BJ (cell line): ENCODE measurements at places on chromosomes 3 and 15.

DNA sequence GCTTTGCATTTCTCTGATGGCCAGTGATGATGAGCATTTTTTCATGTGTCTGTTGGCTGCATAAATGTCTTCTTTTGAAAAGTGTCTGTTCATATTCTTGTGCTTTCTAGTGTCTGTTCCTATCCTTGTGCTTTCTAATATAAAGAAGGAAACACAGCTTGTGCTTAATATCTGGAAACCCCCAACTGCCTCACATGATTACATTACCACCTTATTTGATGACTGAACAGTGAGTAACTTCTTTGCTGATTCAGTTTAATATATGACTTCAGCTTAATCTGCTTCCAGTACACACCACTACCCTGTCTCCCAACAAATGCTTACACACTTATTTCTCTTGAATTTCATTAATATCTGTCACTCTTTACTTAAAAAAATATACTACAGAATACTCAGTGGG lies 835.1 kb downstream of the EDEM1 start:
- no peak for DNase-seq

DNA sequence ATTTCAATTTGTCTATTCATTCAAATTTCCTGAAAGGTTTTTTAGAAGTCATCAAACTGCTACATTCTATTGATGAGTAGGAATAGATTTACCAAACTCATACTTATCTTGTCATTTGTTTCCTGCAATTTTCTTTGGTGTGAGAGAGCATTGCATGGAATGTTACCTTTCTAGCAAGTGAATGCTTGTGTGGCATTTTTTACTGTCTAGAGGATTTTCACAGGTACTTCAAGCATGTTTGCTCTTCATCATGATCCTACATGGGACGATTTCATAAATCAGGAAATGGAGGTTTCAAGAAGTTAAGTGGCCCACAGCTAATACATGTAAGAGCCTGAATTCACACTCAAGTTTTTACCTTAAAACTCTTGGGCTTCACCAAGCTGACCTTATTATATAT lies 26.1 kb downstream of the TGFBR2 start:
- DNase-seq, result no peak

GRCh38 chr15:62426387-62426956 lies 261.4 kb upstream of the C2CD4B start:
- no peak for DNase-seq

DNA sequence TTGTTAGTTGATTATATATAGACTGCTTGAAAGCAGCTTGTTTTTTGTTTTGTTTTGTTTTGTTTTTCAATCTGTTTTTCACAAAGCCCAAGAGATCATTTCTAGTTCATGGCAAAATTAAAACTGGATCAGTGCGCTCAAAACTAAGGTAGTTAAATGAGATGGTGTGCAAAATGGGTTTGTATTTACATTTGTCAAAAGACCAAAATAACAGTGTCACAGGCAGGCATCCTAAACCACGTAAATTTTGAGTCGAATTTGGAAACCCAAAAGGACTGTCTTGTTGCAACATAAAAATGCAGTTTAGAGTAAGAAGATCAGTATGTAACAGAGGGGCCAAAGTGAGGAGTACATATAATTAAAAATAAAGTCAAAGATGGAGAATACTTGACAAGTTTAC lies 2.4 kb downstream of the DMXL2 start:
- DNase-seq, result no peak

DNA sequence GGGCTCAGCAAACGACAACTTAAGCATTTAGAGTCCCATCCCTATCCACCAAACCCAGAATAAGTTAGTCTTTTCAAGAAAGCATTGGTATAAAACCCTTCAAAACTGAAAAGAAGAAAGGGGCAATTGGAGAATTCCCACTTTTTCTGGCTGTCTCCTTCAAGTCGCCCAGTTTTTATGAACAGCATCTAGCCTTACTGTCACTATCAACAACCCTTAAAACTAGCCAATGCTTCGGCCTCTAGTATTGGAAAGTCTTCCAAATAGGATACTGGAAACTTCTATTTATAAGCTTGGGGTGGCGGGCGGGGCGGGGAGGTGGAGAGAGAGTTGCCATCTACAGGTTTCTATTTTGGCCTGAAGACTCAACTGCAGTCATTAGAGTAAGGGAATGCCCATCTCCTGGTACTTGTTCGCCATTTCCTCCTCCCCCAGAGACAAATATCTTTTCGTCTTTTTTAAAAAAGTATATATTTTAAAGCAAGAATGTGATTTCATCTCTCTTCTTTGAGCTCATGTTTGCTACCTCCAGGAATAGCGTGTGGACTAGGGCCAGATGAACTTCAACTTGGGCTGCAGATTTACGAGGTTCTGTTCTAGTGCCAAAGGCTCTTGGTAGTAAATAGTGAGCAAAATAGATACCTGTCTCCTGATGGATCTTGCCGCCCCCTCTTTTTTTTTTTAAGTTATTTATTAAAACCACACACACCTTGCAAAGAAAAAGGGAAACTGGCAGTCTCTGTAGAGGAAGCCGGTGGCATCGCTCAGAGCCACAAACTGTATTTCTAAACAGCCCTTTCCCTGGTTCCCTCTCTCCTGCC lies 2.7 kb downstream of the BCL6 start:
- no peak for DNase-seq
